ENCODE measurements at places on chromosomes 4 and X.

- H3K27ac ChIP-seq: no peak overlapping the region
- DNase-seq: no peak
- H3K36me3 ChIP-seq: no peaks in the 10 kb centered on the region
- no peak overlapping the region for H3K4me3 ChIP-seq
- no peaks in the 10 kb centered on the region for H3K4me1 ChIP-seq
- H3K27me3 ChIP-seq: no peaks in the 10 kb centered on the region
Observed at GRCh38 chr4:80307774-80308465, 27.6 kb upstream of the CFAP299 start.

DNA sequence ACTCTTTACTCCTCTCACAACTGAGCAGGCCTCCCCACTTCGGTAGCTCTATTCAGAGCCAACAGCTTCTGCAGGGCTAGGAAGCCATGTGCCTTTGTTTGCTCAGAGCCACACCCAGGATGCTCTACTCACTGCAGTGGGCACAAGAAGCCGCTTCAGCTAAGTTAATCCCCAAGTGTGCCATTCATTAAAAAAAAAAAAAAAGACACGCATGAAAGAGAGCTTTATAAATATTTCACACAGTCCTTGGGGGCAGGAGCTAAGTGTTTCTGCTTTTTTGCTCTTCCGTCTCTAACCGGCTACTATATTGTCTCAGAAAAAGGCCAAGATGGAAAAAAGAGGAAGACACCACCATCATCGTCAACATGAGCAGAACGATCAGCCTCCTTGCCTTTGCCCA, 8.1 kb downstream of the CRMP1 start:
- H3K36me3 ChIP-seq: no peaks in the 10 kb centered on the region
- peaks cover 4% of the 10 kb centered on the region for H3K4me1 ChIP-seq
- no peak overlapping the region for H3K27ac ChIP-seq
- H3K4me3 ChIP-seq: no peak overlapping the region
- DNase-seq: no peak
- no peaks in the 10 kb centered on the region for H3K27me3 ChIP-seq

DNA sequence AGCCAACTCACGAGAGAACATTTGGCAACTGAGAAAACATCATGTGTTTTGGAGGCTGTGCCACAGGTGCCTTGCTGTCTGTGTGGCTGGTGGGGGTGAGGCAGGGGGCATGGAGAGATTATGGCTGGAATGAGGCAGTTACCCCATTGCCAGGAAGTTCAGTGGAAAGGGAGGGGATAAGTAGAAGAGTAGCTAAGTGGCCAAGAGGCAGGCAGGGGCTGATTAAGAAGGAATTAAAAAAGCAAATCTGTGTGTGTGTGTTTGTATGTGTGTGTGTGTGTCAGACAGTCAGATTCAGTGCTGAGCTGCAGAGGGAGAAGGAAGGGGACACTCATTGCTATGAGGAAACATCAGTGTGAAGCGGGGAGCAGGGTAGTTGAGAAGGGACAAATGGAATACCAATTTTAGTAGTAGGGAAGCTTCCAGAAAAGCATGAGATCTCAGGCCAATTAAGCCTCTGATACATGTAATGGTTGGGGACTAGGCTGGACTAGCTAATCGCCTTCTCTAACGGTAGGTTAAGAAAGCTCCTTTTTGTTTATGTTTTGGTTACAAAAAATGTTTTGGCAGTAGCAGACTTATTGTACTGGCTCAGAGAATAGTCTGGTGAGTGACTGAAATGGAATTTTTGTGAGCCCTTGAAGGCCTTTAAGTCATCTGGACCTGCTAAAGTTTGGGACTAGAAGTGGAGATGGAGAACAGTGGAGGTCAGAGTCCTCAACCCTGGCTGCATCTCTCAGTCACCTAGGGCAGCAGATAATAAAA, 18.5 kb downstream of the TMEM164 start:
- DNase-seq: no peak
- H3K27me3 ChIP-seq: no peaks in the 10 kb centered on the region
- peak overlapping the region; percentile 51 for H3K27ac ChIP-seq
- no peaks in the 10 kb centered on the region for H3K36me3 ChIP-seq

DNA sequence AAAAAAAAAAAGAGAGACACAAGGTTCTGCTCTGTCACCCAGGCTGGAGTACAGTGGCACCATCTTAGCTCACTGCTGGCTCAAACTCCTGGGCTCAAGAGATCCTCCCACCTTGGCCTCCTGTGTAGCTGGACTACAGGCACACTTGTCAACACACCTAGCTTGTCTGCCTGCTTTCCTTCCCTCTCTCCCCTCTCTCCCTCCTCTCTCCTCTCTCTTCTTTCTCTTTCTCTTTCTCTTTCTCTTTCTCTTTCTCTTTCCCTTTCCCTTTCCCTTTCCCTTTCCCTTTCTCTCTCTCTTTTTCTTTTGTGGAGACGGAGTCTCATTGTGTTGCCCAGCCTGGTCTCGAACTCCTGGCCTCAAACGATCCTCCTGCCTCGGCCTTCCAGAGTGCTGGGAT, 132.1 kb downstream of the DIPK2B start:
- no peak for DNase-seq
- no peaks in the 10 kb centered on the region for H3K36me3 ChIP-seq
- peaks cover 1% of the 10 kb centered on the region for H3K4me1 ChIP-seq
- no peak overlapping the region for H3K27ac ChIP-seq
- no peak overlapping the region for H3K4me3 ChIP-seq
- no peaks in the 10 kb centered on the region for H3K27me3 ChIP-seq

All from ovary (tissue), 10 donors.